ENCODE measurements at places on chromosomes 6 and 20.

DNA sequence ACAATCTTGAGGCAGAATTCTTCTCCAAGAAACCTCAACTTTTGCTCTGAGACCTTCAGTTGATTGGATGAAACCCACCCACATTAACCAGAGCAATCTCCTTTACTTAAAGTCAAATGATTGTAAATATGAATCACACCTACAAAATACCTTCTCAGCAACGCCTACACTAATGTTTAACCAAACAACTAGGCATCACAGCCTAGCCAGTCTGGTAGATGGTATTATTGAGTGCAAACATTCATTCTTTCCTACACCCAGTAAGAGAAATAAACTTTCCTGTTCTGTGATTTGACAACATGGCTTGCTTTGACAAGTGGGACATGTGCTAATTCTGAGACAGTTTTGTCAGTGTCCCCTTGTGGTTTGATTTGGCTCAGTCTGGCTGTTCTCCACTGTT is 252.2 kb downstream of the HACE1 start:
- no peak for DNase-seq

- no peak for DNase-seq
These were observed 4.9 kb downstream of the SMPD2 start for GRCh38 chr6:109445382-109445781.

GRCh38 chr6:10555625-10556309 is 34.6 kb downstream of the GCNT2 start:
- DNase-seq: no peak

DNA sequence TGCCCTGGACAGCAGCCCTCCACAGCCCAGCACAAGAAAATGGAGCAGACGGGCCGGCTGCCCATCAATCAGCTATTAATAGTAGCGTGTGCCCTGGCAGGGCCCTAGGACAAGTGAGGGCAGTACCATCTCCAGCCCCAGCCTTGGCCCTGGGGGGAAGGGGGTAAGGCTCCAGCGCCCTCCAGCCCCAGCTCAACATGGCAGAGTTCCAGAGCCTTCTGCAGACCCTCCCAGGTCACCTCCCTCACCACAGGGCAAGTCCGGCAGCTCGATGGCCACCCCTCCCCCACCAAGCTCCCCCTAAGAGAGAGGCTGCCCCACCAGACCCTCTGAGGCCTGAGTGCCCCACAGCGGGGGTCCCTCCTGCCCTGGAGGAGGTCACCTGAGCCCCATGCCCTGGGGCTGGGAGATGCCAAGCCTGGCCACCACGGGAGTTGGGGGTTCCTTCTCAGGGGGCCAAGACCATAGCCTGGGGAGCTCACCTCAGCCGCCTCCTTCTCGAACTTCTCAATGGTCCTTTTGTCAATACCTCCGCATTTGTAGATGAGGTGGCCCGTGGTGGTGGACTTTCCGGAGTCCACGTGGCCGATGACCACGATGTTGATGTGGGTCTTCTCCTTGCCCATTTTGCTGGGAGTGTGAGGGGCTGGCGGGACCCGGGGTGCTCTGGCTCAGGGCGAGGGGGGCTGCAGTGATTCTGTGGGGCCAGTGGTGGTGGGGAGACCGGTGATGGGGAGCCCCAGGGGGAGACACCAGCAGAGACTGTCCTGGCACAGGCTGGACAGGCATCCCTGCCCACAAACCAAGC is 1.5 kb downstream of the EEF1A2 start:
- no peak for DNase-seq

- no peak for DNase-seq
These were observed 10.8 kb downstream of the BACH2 start for GRCh38 chr6:90285611-90286381.

- DNase-seq: peak; percentile 12
These were observed 91.7 kb downstream of the CLIC5 start for GRCh38 chr6:45923831-45924391.

GRCh38 chr6:56944661-56945060 is 10.2 kb upstream of the BEND6 start:
- DNase-seq: no peak

DNA sequence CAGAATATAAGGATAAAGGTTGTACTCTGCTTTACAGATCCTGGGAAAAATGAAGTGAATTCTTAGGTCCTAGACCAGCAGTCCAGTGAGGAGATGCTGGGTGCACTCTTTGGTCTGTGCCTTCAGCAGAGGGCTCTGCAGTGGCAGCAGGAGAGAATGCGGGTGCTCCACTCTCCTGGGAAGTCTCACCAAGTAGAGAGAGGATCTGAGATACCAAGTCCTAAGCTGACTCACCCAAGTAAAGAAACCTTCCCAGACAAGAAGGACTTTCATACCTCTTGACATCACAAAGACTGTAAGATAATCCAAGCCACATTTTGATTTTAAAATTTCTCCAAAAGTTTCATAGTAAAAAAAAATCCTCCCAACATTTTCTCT is 116.9 kb upstream of the EMILIN3 start:
- DNase-seq: no peak

DNA sequence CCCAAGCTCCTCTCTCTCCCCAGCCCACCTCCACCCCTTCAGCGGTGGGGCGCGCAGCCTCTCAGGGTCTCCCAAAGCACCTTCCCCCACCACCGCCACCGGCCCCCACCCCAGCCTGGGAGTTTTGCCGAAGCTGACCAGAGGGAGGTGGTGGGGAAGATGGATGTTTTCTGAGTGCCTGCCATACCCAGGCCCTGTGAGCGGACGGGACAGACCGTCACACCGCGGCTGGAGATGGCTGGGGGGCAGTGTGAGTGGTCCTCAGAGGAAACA is 5.7 kb downstream of the C20orf204 start:
- DNase-seq: no peak

DNA sequence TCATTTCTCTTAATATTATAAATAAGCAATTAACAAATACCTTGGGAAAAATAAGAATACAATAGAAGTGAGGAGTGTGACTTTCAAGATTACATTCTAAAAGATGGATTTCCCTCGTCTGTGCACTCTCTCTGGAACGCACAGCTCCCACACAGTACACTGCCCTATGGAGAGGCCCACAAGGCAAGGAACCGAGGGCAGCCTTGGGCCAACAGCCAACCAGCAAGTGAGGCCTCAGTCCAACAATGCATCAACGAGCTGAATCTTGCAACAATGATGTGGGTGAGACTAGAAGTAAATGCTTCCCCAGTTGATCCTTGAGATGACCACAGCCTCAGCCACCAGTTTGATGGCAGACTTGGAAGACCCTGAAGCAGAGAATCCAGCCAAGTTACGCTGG is 34.5 kb upstream of the AVP start:
- no peak for DNase-seq

DNA sequence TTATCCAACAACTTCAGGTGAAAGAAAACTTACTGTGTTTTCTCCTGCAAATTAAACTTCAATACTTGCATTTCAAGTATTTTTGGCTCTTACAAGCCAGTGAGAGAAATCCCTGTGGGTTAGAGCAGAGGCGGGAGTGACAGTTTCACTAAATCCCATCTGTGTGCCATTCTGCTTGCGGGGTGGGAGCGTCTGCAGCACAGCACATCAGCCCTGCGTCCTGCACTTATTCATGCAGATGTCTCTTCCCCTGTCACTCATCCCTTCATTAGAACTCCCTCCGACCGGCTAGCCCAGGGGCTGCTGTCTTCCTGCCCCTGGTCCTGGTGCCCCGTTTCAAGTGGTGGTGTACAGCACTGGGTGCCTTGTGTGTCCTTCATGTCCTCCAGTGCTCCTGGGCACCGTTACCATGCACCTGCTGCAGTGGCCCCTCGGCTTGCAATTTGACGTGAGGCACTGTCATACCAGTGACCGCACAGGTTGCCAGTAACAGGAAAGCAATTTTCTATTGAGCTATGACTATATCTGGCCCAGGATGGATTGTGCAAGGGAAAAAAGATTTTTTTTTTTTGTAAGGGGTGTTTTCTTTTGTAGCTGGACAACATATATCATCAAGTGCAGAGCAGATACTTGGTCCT is 59.4 kb downstream of the INSM1 start:
- no peak for DNase-seq

DNA sequence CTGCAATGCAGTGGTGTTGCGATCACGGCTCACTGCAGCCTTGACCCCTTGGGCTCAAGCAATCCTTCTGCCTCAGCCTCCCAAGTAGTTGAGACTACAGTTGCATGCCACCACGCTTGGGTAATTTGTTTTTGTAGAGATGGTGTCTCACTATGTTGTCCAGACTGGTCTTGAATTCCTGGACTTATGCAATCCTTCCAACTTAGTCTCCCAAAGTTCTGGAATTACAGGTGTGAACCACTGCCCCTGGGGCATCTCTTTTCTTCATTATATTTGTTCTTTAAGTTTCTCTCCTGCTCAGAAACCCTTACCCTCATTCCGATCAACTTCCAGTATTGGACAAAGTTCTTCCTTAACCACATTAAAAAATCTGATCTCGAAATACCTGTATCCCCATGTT is 44.7 kb upstream of the DEK start:
- no peak for DNase-seq

GRCh38 chr6:12729467-12729866 is 12.9 kb downstream of the PHACTR1 start:
- DNase-seq: no peak

DNA sequence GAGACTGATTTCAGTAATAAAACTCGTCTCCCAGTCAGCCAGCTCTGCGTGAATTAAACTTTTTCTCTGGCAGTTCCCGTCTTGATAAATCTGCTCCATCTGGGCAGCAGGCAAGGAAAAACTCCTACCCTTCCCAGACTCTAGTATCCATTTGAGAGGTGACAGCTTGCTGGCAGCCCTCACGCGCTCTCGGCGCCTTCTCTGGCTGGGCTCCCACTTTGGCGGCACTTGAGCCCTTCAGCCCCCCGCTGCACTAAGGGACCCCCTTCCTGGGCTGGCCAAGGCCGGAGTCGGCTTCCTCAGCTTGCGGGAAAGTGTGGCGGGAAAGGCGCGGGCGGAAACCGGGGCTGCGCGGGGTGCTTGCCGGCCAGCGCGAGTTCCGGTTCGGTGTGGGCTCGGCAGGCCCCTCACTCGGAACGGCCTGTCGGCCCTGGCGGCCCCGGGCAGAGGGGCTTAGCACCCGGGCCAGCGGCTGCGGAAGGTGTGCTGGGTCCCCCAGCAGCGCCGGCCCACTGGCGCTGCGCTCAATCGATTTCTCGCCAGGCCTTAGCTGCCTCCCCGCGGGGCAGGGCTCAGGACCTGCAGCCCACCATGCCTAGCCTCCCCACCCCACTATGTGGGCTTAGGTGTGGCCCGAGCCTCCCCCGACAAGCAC is 21.8 kb upstream of the GMPR start:
- DNase-seq: no peak

DNA sequence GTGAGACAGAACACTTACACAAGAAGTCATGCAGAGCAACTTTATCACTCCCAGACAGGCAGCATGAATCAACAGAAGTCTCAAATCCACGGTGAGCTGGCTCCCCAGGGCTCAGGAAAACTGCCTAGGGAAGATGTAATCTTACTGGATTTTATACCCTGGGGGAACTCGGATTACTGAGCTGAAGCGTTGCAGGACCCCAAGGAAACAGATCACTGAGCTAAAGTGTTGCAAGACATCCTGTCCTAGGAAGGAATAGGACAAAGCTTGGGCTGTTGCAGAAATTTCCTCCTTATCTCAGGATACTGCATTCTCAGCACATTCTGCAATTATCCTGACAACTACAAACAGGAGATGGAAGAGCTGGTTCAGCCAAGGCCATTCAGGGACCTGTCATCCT is 224.8 kb downstream of the TFAP2A start:
- no peak for DNase-seq

DNA sequence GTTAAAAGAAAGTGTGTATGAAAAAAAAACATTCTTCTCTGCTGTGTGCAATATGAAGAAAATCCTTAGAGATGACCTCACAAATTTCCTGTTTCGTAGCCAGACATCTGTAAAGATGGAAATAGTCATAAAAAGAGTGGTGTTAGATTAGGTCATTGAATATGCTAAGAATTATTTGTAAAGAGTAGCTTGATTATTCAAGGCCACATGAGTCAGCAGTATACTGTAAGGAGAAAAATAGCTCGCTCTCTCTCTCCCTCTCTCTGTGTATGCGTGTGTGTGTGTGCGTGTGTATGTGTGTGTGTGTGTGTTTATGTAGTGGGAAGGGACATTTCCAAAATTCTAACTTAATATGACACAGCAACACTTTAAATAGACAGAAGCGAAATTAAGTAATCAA is 78.8 kb downstream of the PTCHD4 start:
- DNase-seq: no peak

DNA sequence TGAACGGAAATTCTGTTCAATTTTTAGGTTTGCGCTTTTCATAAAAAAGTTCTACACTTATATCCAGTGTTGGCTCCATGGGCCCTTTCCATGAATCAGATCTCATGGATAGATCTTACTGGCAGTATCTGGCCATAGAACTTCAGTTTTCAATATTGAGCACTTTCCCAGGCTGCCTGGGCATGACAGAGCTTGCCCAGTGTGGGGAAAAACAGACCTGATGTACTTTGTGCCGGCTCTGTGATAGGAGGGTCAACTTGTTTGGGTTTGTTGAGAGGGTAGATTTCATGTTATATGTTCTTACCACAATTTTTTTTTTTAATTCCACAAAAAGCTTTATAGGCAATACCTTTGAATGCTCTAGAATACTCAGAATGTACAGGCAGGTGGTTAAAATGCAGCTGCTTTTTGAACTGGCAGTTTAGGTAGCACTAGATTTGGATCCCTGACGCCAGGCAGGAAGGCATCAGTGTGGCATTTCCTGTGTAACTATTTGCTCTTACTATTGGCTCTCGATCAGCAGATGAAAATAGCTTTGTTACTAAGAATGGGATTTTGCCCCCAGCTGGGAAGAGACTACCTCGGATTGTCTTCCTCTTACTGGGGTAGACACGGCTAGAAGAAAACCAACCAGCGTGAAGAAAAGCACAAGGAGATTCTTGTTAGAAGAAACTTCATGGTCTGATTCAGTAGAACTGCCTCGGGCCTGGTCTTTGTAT is 404.9 kb upstream of the SOX4 start:
- no peak for DNase-seq

DNA sequence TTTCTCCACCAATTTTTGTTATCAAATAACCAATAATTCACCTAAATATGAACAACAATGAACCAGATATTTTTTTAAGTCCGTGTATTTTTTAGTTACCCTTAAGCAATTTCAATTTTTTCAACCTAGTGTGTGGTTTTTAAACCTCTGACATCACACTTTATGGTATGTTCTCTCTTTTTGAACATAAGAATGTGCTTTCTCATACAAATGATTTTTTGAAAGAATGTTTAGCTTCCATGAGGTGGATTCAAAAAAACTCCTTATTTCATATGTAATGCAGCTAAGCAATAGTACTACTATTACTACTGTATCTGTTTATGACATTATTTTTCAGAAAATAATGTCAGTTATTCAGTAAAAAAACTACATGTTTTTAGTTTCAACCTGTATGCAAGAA is 19.4 kb upstream of the MEI4 start:
- no peak for DNase-seq

DNA sequence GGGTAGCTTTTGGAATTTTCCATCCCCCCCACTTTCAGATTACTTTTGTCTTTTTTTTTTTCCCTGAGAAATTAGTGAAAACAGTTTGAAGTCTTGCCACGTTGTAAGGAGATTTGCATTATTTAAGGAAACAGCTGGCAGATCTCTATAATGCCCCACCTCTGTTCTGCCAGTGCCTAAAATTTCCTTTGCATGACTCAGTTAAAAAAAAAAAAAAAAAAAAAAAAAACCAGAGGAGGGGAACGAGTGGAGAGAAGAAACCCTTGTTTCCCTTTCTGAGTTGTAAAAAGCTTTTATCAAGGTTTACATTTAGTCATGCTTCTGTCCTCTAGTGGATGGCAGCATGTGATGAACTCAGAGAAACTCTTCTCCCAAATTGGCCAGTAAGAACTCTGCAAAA is 33.5 kb downstream of the CARMIL1 start:
- no peak for DNase-seq
